ENCODE measurements at places on chromosomes 7 and 10. TPM values are rescaled to one million over a fixed set of nuclear protein-coding genes. Genes with fewer than 3 reads are reported as not detected.

DNA sequence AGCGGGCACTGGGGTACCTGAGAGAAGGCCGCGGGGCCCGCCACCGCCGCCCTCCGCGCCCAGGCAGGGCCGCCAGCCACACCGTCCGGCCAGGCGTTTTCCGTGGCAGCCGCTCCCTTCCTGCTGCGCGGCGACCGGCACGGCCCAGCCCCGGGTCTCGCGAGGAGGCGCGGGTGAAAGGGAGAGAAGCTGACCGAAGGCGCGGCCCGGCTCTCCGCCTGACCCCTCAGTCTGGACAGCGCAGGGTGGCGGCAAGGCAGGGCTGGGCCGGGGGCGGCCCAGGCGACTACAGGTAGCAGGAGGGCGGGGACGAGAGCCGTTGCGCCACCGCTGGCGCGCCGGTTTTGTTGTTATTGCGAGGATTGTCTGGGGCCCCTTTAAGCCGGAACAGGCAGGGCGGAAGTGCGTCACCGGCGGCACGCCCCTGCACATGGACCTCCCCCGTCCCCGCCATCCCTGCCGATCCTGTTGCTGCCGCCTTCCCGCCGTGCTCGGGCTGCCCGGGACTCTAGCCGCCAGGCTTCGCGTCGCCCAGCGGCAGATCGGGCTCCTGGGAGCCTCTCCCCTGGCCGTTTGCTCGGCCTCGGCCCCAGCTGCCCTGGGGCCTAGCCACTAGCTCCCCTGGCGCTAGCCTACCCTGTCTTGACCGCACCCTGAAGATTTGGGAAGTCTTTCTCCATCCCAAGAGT lies at the start of gene HERPUD2:
Gene HERPUD2, minus strand, starts transcription at position 352 of the 689 bp plus-strand sequence. CDS start 805 bp downstream, outside the sequence.
- peaks cover 23% of the 10 kb centered on the region for H3K4me1 ChIP-seq
- peak within 1 kb of the TSS; percentile 93 for H3K27ac ChIP-seq
- peak within 1 kb of the TSS; percentile 84 for H3K4me3 ChIP-seq
- H3K27me3 ChIP-seq: no peaks in the 10 kb centered on the region
- peak; percentile 93 for DNase-seq

GRCh38 chr7:14850039-14850438 lies 52.5 kb downstream of the DGKB start:
- peaks cover 35% of the 10 kb centered on the region for H3K4me1 ChIP-seq
- H3K27me3 ChIP-seq: no peaks in the 10 kb centered on the region
- DNase-seq: peak; percentile 60

DNA sequence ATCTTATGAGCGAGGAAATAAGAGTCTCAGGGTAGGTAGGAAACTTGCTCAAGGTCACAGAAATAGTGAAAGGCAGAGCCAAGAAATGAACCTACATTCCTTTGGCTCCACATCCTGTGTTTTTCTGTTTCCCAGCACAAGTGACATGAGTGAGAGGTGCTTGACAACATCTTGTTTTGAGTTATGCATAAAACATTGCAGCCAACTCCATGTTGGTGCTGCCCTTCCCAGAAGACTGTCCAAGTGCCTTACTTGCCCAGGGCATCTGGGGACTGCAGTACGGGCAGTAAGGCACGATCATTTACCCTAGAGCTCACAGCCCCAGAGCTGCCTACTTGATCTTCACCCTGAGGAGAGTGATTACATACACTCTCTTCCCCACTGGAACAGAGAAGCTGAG lies 148.8 kb downstream of the NOC3L start:
- no peak for DNase-seq
- H3K4me1 ChIP-seq: no peaks in the 10 kb centered on the region
- H3K27me3 ChIP-seq: no peaks in the 10 kb centered on the region
- H3K4me3 ChIP-seq: no peak overlapping the region

Gene PTPRE
- 11.6 TPM for total RNA-seq

Gene CLDN4
- 0.17 TPM for total RNA-seq

Gene GRID2IP
- not detected for total RNA-seq

DNA sequence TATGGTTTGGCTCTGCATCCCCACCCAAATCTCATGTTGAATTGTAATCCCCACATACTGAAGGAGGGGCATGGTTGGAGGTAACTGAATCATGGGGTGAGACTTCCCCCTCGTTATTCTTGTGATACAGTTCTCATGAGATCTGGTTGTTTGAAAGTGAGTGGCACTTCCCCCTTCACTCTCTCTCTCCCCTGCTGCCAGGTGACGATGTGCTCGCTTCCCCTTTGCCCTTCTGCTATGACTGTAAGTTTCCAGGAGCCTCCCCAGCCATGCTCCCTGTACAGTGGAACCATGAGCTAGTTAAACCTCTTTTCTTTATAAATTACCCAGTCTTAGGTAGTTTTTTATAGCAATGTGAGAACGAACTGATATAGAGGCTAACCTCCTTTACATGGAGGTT lies 16.6 kb downstream of the PLPP4 start:
- DNase-seq: no peak
- H3K36me3 ChIP-seq: no peaks in the 10 kb centered on the region
- no peak overlapping the region for H3K27ac ChIP-seq

DNA sequence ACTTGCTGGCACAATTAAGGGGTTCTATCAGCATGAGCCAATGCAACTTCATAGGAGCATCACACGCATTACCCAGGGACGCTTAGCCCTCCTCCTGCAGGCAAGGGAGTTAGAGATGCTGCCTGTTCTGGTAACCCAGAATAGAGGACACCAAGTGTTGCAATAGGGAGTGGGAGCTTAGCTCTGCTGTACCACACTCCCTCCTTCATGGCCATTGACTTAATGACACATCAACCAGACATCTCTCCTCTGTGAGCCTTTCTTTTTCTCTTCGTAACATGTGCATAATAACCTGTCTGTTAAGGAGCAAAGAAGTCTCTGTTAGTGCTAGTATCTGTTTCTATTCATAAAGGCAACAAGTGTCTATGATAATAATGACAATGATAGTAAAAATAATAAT lies 282.4 kb downstream of the SORCS3 start:
- DNase-seq: no peak
- H3K4me1 ChIP-seq: no peaks in the 10 kb centered on the region
- no peak overlapping the region for H3K4me3 ChIP-seq
- no peaks in the 10 kb centered on the region for H3K36me3 ChIP-seq
- no peak overlapping the region for H3K27ac ChIP-seq

Gene ANXA8
- total RNA-seq: not detected

Gene SSMEM1
- not detected for total RNA-seq

Gene DNAJC12
- 182 TPM for total RNA-seq

Gene SLC18A2
- total RNA-seq: not detected

DNA sequence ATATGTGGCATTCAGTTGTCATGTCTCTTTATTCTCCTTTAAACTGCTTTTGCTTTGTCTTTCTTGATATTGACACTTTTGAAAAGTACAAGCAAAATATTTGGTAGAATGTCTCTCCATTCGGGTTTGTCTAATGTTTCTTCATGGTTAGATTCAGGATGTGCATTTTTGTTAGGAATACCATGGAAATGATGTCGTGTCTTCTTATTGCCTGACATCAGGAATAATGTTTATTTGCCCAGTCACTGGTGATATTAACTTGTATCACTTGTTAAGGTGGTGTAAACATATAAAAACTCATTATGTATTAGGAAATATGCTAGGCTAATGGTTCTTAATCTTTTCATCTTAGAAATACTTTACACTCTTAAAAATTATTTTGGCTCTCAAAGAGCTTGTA lies 43.4 kb downstream of the CDK1 start:
- peaks cover 34% of the 10 kb centered on the region for H3K4me1 ChIP-seq
- no peak overlapping the region for H3K27ac ChIP-seq
- no peaks in the 10 kb centered on the region for H3K27me3 ChIP-seq
- H3K4me3 ChIP-seq: no peak overlapping the region
- H3K36me3 ChIP-seq: no peaks in the 10 kb centered on the region

DNA sequence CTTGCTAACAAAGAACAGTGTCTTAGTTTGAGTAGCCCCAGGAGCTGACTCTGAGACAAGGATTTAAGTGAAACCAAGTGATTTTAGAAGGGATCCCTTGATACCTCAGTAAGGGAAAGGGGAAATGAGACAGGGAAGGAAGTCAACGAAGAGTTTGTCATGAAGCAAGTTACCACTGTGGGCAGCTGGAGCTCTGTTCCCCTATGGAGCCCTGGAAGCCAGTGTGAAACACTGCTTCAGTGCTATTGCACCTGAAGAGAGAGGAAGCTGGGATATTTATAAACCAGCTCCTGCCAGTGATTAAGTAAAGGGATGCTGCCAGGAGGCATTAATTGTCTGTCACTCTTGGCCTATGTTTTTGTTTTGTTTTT lies 58.9 kb upstream of the WAPL start:
- H3K36me3 ChIP-seq: no peaks in the 10 kb centered on the region
- no peaks in the 10 kb centered on the region for H3K4me1 ChIP-seq
- no peak for DNase-seq
- no peak overlapping the region for H3K4me3 ChIP-seq

Gene TRIM73
- total RNA-seq: 0.39 TPM

GRCh38 chr10:7184660-7185366 lies 226.0 kb downstream of the SFMBT2 start:
- peaks cover 22% of the 10 kb centered on the region for H3K27me3 ChIP-seq
- DNase-seq: no peak
- H3K4me3 ChIP-seq: no peak overlapping the region
- no peaks in the 10 kb centered on the region for H3K4me1 ChIP-seq
- no peak overlapping the region for H3K27ac ChIP-seq

Gene TDRD1
- total RNA-seq: not detected

Gene PCGF5
- total RNA-seq: 17.7 TPM

DNA sequence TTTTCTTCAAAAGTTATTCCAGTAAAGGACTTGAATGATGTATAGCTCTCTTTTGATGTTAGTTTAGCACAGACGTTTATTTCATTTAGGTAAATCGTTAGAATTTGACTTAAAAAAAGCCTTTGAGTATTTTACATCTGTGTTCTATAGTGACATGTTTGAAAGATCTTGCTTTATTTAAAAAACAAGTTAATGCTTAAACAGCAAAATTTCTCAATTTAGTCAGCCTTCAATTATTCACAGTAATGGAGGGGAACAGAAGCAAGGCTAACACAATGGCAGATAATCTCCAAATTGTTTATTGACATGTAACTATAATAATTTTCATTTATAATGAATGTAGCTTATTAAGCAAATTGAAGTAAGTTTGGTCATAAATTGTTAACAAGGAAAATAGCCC lies 63.5 kb downstream of the MKLN1 start:
- H3K27ac ChIP-seq: no peak overlapping the region
- DNase-seq: no peak
- H3K4me1 ChIP-seq: peaks cover 5% of the 10 kb centered on the region
- no peaks in the 10 kb centered on the region for H3K27me3 ChIP-seq
- H3K36me3 ChIP-seq: no peaks in the 10 kb centered on the region

- no peak overlapping the region for H3K27ac ChIP-seq
- no peaks in the 10 kb centered on the region for H3K27me3 ChIP-seq
- H3K36me3 ChIP-seq: no peaks in the 10 kb centered on the region
- DNase-seq: peak; percentile 22
Observed at GRCh38 chr7:29479301-29480200, 84.1 kb upstream of the PRR15 start.

Gene WDFY4
- not detected for total RNA-seq

DNA sequence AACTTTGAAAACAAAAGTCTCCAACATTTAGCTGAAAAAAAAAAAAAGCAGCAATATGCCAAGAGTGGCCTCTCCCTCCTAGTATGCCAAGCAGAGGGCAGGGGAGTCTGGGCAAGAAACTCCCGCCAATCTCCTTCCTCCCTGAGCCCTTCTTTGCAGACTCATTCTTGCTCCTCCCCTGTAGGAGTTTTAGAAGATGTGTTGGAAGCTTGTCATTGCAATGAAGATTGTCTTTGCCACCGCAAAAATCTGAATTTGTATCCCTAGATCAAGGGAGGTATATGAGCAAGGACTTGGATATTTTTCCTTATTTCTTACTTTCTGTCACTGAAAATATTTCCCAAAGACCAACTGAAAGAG lies 2.6 kb upstream of the TNS3 start:
- no peaks in the 10 kb centered on the region for H3K4me1 ChIP-seq
- H3K36me3 ChIP-seq: no peaks in the 10 kb centered on the region
- DNase-seq: no peak
- H3K4me3 ChIP-seq: no peak overlapping the region

DNA sequence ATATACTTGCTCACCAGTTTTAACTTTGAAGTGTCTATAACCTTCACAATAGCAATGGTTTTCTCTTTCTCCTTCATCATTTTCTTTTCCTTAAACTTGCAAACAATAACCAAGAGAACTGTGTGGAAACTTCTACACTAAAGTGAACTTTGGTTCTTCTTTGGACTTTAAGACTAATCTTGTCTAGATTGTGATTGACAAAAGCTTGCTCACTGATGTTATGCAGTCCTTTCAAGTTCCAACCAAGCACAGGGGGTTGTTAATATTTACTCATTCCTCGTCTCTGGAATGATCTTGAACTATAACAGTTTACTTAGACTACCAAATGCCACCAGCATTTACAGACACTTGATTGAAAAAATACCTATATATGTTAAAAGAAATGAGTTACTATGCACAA lies 62.4 kb downstream of the TFEC start:
- H3K27me3 ChIP-seq: no peaks in the 10 kb centered on the region
- H3K4me1 ChIP-seq: no peaks in the 10 kb centered on the region
- DNase-seq: no peak
- H3K4me3 ChIP-seq: no peak overlapping the region
- no peaks in the 10 kb centered on the region for H3K36me3 ChIP-seq

Gene TFR2
- total RNA-seq: 1.4 TPM

DNA sequence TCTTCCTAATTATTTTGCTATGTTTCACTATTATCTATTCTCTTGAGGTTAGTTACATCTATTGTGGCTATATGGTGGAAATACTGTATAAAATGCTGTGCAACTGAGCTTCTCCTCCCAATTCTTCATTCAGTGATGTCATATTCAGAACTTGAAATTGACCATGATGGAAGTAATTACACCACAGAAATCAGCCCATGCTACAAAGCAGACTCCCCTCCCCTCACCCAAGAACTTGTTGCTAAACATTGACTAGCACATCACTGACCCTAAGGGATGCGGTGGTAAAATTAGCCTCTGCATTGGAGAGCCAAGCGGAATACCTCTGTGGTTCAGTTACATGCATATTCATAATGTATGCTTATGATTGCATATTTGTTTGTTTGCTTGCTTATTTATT lies 8.8 kb downstream of the CALD1 start:
- no peaks in the 10 kb centered on the region for H3K27me3 ChIP-seq
- no peak for DNase-seq
- no peaks in the 10 kb centered on the region for H3K36me3 ChIP-seq
- H3K4me1 ChIP-seq: peaks cover 7% of the 10 kb centered on the region
- H3K4me3 ChIP-seq: no peak overlapping the region
- H3K27ac ChIP-seq: no peak overlapping the region

- no peak overlapping the region for H3K27ac ChIP-seq
Observed at GRCh38 chr10:30980951-30981616, 50.6 kb downstream of the ZNF438 start.

DNA sequence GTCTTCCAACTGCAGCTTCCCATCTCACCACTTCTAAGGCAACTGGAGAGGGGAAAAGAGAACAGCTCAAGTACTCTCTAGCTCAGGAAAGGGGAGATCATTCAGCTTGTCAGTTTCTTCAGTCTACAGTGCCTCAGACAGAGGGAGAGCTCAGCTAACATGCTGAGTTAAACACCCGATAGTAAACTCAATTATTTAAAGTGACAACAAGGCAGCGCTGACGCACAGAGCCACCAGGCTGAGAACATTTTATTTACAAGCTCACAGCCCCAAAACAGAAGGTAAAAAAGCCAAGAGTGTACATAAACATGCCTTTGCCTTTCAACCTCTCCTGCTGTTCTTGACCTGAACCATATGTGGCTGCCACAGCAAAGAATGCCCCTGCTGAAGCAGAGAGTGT lies 10.1 kb upstream of the CUZD1 start:
- H3K27me3 ChIP-seq: no peaks in the 10 kb centered on the region
- no peak overlapping the region for H3K27ac ChIP-seq
- no peak overlapping the region for H3K4me3 ChIP-seq
- no peaks in the 10 kb centered on the region for H3K36me3 ChIP-seq
- DNase-seq: no peak

Gene FRMD4A
- 29.6 TPM for total RNA-seq

Gene FERD3L
- not detected for total RNA-seq

All from A673 (cell line).